ENCODE measurements at places on chromosomes 16 and 17.

DNA sequence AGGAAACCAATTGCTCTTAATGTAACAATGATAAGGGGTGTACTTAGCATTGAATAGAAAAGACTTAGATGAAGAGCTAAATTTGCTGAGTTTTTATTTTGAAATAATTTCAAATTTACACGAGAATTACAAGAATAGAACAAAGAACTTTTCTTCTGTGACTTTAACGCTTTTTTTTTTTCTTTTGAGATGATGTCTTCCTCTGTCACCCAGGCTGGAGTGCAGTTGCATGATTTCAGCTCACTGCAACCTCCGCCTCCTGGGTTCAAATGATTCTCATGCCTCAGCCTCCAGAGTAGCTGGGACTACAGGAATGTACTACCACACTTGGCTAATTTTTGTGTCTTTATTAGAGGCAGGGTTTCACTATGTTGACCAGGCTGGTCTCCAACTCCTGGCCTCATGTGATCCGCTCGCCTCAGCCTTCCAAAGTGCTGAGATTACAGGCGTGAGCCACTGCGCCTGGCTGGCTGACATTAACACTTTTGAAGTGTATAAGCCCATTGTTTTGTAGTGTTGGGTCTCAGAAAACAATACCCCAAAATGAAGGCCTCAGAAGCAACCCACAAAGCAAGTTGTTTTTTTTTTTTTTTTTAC, 2.1 kb downstream of the TEN1 start:
- DNase-seq, result no peak

DNA sequence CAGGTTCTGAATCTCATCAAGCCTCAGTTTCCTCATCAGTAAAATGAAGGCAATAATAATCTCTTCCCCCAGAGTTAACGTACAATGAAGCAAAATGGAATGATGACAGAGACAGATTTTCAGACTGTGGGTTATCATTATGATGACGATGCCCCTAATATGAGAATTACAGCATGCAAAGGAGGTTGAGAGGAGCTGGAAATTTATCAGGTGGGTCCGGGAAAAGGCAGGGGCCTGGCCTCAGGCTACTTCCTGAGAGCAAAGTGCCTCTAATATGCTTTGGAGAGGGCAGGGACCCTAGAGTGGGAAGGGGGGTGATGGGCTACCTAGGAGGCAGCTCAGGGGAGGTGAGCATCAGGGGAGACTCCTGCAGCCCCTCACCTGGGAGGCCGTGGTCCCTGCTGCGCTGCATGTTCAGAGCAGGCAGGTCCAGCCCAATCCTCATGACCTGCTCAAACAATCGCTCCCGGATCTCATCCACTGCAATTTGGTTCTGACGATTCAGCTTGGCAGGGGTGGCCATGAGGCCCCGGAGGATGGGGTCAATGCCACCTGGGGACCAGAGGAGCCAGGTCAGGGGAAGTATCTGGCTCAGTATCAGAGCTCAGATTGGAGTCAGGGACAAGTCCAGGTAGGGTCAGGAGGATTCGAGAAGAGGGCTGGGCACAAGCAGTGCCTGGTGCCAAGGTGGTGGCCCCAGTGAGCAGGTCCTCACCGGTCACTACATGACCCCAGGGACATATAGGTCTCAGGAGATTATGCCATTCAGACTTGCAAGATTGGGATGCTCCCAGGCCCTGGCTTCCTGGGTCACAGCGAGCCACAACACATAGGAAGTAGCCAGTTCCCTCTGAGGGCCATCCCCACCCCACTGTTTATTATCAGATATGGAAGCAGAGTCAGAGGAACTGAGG, 8.1 kb downstream of the MPO start:
- DNase-seq, result no peak

GRCh38 chr17:48439875-48440505, 10.0 kb upstream of the SKAP1 start:
- DNase-seq, result no peak

DNA sequence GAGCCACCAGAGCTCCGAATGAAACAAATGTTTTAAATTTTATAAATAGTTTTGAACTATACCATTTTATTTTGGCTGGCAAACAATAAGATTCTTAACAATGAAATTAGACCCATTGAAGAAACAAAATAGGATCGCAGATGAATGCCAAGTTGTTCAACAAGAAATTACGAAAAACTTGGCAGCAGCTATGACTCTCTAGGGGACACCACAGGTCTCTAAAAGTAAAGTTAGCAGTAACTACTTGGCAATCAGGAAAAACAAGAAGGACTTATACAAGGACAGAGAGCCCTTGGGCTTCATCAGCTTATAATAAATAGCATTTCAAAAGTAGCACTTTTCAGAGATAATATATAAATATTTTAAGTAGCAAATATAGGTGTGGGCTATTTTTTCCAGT, 603.8 kb upstream of the PSMD7 start:
- DNase-seq, result no peak
